Activated CD8-positive, alpha-beta memory T cell treated with anti-CD3 and anti-CD28 coated beads, Interleukin-2, amount 10 ng/mL, durations not matched to agents 7 days and 5 days (primary cell): ENCODE measurements at places on chromosomes 1 and 21.

DNA sequence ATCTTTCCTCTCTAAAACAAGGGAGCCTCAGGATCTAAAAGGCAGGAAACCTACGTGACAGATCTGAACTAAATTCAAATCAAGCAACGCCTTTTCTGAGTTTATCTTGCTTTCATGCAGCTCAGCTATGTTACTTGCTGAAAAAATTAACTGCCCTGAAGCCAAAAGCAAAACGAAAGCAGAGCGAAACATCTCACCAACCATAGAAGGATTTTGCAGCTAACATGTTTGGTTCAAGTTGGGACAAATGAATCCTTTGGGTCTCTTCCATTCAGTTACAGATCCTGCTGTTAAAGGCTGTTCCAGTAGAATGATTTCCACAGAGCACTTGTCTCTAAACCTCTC is 482 bp downstream of the SLC2A5 start:
- DNase-seq = no peak

DNA sequence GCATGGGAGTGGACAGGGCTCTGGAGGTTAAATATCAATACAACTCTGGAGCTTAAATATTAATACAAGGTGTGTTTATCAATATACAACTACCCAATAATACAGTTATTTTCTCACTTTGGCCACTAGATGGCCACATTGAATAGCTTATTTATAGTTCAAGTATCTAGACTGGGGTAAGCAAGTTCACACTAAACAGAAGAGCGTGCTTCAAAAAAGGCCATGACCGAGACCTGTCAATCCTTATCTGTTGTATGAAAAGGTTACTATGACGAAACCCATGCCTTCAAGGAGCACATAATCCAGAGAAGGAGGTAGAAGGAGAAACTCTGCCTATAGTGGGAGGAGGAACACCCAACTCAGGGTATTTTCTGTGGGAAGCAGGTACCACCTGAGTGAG is 29.1 kb downstream of the CHML start:
- no peak for DNase-seq

DNA sequence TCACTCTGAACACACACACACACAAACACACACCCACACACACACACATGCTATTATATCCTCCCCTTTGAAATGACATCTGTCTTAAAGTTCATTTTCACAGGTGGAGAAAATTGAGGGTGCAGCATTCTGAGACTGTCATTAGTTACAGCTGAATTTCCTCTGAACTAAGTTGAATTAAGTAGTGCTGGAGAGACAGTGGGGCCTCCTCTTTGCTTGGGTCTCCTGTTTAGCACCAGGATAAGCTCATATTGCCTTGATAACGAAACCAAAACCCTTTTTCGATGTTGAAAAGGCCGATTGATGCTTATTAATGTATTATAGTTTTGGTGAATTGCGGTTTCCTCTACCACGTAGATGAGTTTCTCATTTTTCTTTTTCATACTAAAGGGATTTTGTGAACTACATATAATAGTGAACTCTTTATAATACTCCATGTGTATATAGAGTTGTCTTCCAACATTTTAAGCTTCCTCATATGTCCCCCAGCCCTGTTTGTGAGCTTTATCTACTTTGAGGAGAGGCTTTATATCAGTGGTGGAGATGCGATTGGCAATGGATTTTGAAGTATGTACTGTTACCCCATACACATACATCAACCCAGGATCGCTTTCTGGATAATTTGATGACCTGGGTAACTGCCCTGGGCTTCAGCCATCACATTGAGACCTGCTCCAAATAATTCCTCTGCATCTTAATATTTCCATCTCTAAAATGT is 17.4 kb downstream of the DYNLT5 start:
- peak; percentile 46 for DNase-seq

DNA sequence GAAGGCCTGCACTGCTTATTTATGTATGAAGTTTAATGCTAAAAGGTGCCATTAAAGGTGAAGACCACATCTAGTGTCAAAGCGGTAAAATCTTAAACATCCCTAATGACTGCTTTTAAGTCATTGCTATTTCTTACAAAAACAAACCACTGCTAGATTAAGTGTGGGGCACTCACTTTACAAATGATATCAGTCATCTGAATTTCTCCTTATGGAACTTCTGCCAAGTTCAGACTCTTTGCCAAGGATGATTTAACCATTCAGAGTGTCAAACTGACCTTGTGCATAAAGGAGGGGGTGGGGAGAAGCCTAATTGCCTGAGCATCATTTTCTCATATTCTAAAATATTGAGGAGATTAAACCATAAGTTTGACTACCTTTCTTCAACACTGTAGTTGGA is 271.5 kb downstream of the TGFB2 start:
- no peak for DNase-seq

GRCh38 chr1:114499478-114499877 is 11.5 kb downstream of the TRIM33 start:
- no peak for DNase-seq

DNA sequence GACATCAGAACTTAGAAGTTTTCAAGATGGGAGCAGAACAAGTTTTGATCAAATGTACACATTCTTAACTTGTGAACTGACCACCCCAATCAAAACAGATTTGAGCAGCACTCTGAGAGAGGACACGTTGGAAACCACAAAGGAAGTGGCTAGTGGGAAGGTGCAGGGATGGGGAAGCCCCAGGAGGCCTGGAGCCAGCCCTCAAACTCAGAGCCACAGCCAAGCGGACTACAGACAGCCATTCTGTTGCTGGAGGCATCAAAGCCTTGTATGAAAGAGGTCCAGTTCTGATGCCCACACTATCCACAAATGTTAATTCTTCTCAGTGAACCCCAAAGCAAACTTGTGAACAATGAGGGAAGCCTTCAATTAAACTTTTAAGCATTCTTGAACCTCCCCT is 143.6 kb upstream of the RAB4A start:
- peak; percentile 76 for DNase-seq
